Activated CD8-positive, alpha-beta memory T cell treated with anti-CD3 and anti-CD28 coated beads for 1 hour (primary cell): ENCODE measurements at places on chromosomes 7 and 10.

DNA sequence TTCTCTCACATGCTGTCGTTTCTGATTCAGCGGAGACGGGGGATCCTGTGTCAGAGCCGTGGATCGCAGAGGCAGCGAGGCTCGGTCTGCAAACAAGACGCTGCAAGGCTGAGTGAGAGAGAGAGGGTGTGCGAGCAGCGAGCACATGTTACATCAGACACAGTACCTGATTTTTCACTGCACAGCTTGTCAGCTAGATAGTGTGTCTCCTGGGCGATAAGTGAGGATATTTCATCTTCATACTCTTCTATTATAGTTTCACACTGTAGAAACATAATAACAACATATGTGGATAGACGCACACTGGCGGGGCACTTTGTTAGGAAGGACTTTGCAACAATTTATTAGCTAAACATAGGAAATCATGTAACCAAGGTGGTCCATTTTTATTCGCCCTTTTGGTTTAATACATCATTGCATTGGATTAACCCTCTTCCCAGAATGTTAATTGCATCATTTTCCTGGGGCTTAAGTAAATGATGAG lies 39.5 kb downstream of the CNPY1 start:
- no peak for DNase-seq

- DNase-seq, result no peak
Observed at GRCh38 chr7:70040970-70041766, 442.9 kb downstream of the AUTS2 start.

DNA sequence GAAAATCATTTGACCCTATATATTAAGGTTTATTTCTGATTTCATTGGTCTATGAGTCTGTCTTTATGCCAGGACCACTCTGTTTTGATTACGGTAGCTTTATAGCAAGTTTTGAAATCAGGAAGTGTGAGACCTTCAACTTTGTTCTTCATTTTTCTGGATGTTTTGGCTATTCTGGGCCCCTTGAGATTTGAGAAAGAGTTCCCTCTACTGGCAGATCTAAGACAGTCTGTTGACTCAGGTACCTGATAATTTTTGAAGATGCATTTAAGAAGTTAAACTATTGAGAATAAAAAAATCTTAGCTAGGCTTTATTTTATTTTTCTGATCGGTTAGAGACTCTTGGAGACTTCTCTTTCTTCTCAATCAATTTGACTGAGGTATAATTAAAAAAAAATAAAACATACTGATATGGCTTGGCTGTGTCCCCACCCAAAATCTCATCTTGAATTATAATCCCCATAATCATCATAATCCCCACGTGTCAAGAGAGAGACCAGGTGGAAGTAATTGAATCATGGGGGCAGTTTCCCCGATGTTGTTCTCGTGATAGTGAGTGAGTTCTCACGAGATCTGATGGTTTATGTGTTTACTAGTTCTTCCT lies 209.2 kb downstream of the SNX10 start:
- no peak for DNase-seq

- no peak for DNase-seq
Observed at GRCh38 chr7:140581411-140581810, 59.2 kb downstream of the DENND2A start.

- DNase-seq, result no peak
Observed at GRCh38 chr10:116836902-116837523, 12.3 kb upstream of the ENO4 start.

DNA sequence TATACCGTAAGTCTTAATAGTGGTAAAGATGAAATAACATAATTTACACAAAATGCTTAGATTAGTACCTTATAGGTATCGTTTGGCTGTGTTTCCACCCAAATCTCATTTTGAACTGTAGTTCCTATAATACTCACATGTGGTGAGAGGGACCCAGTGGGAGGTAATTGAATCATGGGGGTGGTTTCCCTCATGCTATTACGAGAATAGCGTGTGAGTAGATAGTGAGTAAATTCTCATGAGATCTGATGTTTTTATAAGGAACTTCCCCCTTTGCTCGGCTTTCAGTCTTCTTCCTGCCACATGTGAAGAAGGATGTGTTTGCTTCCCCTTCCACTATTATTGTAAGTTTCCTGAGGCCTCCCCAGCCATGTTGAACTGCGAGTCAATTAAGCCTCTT lies 426.3 kb upstream of the POT1 start:
- no peak for DNase-seq

DNA sequence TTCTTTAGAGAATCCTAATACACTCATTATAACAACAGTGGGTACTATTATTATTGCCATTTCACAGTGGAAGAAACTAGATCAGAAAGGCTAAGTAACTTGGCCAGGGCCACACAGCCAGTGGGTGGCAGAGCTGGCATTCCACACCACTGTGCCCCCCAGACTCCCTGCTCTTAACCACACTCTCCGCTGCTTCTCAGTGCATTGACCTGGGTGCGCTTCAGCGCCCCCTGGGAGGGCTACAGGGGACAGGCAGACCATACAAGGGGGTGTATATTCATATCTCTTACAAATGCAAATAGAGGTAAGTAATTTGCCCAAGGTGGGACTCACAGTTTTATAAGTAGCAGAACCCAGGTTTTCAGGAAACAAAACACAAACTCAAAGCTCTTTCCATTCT lies 77.0 kb upstream of the NMT2 start:
- DNase-seq, result no peak

- no peak for DNase-seq
Observed at GRCh38 chr10:122417667-122418066, 36.8 kb upstream of the ARMS2 start.

GRCh38 chr7:116918704-116919103 lies 34.6 kb upstream of the ST7 start:
- DNase-seq, result no peak

GRCh38 chr7:117349570-117349969 lies 26.7 kb upstream of the WNT2 start:
- no peak for DNase-seq

- no peak for DNase-seq
Observed at GRCh38 chr7:27779873-27780272, 39.9 kb downstream of the TAX1BP1 start.

DNA sequence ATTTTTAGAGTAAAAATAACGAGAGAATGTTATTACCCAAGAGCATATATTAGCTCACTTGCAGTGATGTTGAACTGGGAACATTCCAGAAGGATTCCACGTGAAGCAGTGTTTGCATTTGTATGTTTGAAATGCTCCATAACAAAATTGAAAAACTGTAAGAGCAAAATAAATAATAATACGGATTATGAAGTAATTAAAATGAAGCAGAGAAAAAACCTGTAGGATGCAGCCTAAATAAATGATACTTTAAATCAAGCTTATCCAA lies 203.3 kb downstream of the BAMBI start:
- DNase-seq, result no peak

- DNase-seq, result no peak
Observed at GRCh38 chr10:98236862-98237261, 31.1 kb downstream of the LOXL4 start.

DNA sequence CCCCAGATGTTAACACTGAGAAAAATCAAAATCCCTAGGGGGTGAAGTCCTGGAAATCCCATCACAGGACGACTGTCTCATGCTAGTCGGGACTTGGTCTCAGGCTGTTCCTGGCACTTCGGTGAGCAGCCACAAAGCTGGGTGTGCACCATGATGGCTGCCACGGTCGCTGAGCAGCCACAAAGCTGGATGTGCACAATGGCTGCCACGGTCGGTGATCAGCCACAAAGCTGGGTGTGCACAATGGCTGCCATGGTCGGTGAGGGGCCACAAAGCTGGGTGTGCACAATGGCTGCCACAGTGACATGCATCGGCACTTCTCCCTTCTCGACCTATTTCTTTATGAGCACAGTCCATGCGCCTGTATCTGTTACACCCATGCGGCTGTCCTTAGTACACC lies 505.1 kb downstream of the TCERG1L start:
- DNase-seq, result no peak

DNA sequence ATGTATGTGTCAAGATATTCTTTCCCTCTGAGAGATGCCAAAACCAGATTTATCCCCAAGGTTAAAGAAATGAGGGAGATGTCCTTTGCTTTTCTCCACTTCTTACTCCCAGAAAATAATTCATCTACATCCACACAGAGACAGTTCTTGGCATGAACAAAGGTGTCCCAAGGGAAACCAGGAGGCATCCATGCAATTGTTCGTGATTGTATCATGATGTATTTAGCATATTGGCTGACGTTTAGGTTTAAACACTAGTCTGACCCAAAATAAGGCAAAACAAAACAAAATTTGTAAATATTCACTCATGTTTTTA lies 223.9 kb downstream of the C7orf25 start:
- DNase-seq, result no peak

GRCh38 chr10:28592953-28593352 lies 60.0 kb downstream of the WAC start:
- no peak for DNase-seq

GRCh38 chr7:39589323-39590111 lies 23.3 kb downstream of the YAE1 start:
- DNase-seq, result no peak

DNA sequence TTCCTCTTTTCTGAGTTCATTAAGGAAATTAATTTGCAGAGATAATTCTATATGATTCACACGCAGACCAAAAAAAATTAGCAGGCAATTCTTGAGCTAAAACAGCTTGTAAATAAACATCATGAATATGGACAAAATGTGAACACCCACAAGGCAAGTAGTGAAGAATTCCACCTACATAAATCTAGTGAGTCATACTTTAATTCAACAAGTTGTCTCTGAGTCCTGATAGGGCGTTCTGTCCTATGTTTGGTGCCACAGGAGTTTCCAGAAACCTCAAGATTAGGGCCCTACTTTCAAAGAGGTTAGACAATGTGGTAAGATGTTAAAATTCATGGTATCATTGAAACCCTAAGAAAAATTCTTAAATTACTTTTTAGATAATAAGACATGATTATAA lies 122.3 kb downstream of the SGMS1 start:
- no peak for DNase-seq

DNA sequence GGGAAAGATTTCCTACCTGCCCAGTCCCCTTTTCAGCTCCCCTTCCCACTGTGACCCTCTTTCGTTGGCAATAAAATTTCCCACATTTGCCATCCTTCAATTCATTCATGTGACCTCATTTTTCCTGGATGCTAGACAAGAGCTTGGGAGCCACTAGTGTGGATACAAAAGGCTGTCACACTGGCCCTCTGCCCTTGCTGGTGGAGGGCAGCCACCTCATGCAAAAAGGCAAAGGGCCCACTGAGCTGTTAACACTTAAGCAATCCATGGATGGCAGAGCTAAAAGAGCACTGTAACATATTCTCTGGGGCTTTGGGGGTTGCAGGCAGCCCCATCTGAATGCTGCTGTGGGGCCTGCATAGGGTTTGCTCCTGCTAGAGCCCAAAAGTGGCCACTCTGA lies 315.1 kb downstream of the NEBL start:
- DNase-seq, result no peak

- no peak for DNase-seq
Observed at GRCh38 chr10:60594476-60595051, 183.7 kb upstream of the CDK1 start.

DNA sequence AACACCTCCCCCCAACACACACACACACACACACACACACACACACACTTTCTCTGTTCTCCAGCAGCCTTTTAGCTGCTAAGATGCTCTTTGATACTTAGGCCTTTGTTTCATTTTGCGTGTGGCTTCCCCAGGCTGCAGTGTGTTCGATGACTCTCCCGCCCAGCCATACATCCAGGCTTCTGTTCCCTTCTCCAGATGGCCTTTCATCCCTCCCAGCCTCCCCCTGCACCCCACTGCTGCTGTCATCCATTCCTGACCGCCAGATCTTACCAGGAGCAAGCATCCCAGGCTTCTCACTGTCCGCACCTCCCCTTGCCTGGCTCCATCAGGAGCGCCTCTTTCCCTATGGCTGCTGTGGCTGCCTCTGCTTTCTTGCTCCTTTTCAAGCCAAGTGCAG lies 77.8 kb upstream of the PPIF start:
- DNase-seq, result no peak

- no peak for DNase-seq
Observed at GRCh38 chr7:83469076-83469475, 179.9 kb downstream of the SEMA3E start.

DNA sequence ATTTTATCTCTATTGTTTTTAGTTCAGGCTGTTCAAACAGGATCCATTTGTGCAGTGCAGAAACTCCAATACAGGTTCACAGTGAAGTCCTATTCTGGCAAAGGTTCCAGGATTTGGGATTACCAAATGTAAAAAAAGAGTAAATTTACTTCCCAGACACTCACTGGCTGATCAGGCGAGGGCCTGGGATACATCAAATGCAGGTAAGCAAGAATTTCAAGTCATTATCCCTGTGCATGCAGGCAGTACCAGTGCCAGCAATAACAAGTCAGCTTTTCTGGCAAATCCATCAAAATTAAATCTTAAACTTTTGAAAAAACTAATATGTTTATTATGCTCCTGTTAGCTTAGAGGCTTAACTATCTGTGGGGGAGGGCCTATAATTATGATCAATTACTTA lies 6.3 kb downstream of the CDK6 start:
- no peak for DNase-seq

DNA sequence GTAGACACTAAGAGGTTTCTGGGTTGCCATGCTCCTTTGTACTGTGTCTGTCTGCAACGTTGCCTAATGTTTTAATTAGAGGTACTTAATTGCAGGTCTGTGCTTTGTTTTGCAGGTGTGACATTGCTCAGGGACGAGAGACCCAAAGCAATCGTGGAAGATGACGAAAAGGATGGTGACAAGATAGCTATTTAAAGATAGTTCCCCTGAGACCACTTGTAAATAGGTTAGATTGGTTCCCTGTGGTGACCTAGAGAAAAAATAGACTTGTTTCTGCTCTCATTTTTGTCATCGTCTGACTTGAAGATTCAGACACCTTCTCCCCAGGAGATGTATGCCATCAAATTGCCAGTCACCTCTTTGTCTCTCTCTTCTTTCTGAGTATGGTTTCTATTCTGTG lies 20.1 kb downstream of the PPP1R17 start:
- no peak for DNase-seq

DNA sequence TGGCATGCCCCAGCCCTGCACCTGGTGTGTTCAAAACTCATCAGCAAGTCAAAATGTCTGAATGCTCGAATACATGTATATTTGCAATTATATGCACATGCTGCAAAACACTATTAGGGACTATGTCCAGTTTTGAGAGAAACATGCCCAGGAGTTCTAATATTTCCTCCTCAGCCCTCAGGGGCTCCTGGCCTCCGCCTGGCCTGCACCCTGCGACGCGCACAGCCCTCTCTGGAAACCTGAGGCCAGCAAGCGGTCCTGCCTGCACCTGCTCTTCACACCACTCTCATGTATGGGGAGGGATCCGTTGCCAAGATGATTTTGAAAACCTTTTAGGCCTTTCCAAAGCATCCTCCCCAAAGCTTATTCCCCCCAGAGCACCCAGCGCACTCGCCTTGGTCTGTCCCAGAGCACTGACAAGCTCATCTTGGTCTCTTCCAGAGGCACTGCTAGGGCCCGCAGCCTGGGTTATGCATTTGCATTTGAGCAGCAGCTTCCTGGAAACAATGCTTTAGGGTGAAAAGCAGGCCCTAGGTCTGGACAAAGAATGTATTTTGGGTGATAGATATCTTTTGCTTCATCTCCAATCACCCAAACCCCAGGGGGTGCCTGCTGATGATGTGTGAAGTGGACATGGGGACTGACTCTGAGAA lies 22.6 kb upstream of the CNPY1 start:
- no peak for DNase-seq

- no peak for DNase-seq
Observed at GRCh38 chr7:141466151-141466904, 84.9 kb upstream of the AGK start.
